GM23248 (cell line): ENCODE measurements at places on chromosomes 4 and X.

GRCh38 chr4:86706923-86707597, 112.9 kb downstream of the PTPN13 start:
- peak; percentile 46 for DNase-seq

- DNase-seq, result no peak
These were observed 3.7 kb downstream of the DOCK11 start for GRCh38 chrX:118499295-118499694.

GRCh38 chr4:130288576-130288975, 1192.6 kb downstream of the C4orf33 start:
- DNase-seq, result no peak

- DNase-seq, result no peak
These were observed 481.5 kb downstream of the BCOR start for GRCh38 chrX:39616098-39616729.

DNA sequence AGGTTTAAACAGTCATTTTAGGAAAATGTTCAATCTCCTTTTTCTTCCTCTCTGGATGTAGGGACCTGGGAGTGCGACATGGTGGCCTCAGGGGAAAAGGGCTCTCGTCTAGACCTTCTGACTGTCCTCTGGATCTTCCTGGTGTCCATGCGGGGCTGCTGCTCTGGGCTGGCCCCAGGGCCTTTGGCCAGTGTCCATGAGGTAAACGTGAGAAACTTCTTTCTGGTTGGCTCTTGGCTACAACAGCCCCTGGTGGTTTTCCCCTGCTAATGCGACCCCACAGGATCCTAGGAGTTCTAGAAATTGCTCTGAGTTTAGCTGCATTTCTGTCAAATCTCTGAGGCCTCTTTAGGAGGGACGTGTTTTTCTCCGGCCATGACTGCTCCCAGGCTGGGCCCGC, 85.7 kb downstream of the MFAP3L start:
- DNase-seq, result no peak

GRCh38 chr4:186725469-186726425, 2.1 kb upstream of the FAT1 start:
- peak; percentile 93 for DNase-seq

GRCh38 chrX:152641996-152642395, 4.3 kb downstream of the GABRQ start:
- peak; percentile 21 for DNase-seq

- no peak for DNase-seq
These were observed 8.0 kb upstream of the CCDC110 start for GRCh38 chr4:185479507-185479971.
